ENCODE measurements at places on chromosomes 16 and 17.

DNA sequence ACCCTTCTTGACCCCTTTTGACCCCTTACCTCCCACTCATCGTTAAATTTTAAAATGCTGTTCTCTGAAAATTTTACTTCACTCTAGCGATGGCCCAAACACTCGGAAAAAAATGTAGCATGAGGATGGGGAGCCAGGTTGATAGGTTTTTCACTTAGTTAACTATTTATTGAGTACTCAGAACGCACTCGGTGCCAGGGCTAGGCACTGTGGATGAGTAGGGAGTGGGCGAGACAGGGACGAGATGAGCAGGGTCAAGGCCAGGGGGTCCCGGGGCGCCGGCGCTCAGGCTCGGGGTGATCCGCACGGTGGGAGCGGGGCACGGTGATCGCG lies 392 bp downstream of the ZSCAN32 start:
- DNase-seq, result no peak

GRCh38 chr17:28553000-28553505 lies 629 bp upstream of the UNC119 start:
- DNase-seq, result no peak

- no peak for DNase-seq
Observed at GRCh38 chr17:50765454-50766221, 1.7 kb downstream of the ANKRD40CL start.

- no peak for DNase-seq
Observed at GRCh38 chr16:10675861-10676260, 18.9 kb downstream of the TEKT5 start.

DNA sequence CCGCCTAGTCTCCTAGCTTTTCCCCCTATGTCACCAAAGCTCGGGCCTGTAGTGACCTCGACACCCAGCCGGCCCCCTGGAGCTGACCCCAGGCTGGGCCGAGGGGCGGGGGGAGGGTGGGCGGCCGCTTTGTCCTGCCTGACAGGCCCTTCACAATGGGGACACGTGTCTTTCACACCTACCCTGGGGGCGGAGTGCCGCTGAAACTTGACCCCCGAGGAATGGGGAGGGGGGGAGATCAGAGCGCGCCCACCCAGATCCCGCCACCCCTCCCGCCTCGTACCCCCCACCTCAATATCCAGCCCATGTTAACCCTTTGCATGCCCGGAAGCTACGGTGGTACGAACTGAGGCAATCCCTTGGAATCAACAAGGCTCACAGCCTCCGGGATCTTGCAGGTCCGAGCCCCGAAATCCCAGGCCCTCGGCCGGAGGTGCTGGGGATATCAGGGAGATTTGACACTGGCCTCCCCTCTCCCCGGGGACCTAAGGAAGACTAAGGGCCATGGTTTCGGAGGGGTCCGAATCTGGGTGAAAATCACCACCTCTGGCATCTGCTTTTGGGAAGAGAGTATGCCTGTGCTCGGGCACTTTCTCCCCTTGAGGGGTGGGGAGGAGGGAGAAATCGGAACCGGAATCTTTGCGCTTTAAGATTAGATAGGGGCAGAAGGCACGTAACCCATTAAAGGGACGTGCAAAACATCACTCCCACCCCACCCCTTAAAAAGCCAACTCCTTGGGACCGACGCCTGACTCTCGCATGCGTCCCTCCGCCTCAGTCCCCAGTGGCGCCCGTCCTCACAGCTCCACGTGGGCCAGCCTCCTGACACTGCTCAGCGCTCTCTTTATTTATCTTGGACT lies 2.6 kb downstream of the NOG start:
- no peak for DNase-seq

DNA sequence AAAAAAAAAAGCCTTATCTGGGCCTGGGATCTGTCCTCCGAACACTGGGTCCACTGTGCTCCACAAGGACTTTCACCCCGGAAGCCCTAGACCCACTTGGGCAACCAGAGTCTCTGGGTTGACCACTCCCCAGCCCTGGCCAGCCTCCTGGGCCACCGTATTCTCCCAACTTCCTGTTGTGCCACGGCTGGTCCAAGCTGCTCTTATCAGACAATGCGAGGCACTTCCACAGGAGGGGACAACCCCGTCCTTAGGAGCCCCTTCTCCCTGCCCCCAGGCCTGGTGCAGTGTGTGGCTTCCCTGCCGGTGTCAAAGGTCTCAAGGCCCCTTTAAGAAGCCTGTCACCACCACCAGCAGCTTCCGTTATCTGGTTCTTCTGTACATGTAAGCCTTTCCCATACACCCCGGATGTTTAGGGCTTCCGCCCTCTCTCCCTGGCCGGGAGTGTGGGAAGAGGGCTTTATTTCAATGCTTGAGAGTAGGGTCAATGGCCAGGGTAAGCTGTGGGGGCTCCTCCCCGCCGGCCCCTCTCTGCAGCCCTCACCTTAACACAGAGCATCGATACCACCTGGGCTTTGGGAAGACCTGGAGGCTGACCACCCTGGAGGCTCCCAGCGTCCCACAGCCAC lies 313.0 kb downstream of the SEC14L1 start:
- DNase-seq, result no peak

DNA sequence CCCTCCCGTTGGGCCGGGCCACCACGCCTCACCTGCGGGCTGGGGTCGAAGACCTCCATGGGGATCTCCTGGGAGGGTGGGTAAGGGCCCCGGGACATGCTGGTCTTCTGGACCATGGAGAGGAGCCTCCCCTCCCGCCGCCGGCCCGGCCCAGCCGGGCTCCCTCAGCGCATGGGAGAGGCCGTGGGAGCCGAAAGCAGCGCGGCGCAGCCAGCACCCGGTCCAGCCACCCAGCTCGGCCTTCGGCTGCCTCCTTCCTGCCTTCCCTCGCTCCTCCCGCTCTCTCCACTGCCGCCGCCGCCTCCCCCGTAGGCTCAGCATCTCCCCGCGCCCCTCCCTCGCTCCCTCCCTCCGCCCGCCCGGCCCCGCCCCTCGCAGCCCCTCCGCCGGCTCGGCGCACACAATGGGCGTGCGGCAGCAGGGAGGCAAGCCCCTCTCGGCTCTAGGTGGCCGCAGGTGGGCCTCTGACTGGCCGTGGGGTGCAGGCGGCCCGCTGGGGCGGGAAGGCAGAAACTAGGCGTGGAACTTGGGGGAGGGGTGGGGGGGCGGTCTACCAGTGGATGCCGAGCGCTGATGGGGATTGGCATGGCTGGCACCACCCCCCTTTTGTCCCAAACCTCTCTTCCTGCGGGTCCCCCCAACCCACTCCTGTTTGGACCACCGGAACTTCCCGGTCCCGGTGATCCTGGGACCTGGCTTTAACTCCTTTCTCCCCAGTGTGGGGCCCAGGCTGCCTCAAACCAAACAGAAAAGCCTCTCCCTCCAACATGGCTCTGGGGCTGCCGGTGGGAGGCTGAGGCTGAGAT lies at the start of gene CACNB1:
Gene CACNB1, minus strand, starts transcription at position 290 of the 806 bp plus-strand sequence. Its CDS starts 174 bp downstream, at position 116.
- DNase-seq, result peak; percentile 46

- DNase-seq, result no peak
Observed at GRCh38 chr16:57478396-57479204, 7.7 kb downstream of the DOK4 start.

GRCh38 chr17:67686241-67686640 lies 31.5 kb upstream of the NOL11 start:
- DNase-seq, result no peak

DNA sequence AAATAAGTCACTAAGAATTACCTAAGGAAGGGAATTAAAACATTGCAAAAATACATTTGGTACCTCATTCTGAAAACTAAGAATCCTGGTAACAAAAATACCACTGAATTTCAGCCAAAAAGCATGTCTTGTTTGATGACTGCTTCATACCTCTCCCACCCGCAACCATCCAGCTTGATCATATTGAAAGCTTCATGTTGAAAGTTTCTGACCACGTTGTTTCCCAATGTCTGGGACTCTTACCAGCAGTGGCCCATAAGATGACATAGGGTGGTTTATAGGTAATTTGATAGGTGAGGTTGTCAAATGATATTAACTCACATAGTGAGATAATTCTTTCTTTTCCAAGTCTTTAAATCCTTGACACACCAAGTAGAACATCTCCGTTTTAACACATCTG lies 139.3 kb downstream of the CDH11 start:
- no peak for DNase-seq

GRCh38 chr17:63402431-63403212 lies 43.5 kb downstream of the CYB561 start:
- DNase-seq, result no peak

DNA sequence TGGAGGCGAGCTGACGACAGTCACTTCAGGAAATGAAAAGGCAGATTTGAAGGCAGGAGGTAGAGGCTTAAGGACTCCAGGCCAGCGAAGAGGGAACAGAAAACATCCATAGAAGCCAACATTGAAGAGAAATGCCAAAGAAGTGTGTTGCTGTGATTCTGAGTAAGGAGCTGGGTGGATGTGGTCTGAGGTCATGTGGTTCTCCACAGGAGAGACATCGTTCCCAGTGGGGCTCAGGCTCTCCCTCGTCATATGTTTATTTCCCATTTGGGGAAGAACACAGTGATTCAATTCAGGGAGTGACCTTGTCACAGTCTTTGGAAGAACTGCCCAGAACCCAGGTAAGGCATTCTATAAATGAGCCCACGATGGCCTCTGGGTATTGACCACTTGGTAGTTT lies 6.6 kb upstream of the PMP22 start:
- no peak for DNase-seq

- DNase-seq, result no peak
Observed at GRCh38 chr17:13266606-13267005, 248.8 kb upstream of the ELAC2 start.

DNA sequence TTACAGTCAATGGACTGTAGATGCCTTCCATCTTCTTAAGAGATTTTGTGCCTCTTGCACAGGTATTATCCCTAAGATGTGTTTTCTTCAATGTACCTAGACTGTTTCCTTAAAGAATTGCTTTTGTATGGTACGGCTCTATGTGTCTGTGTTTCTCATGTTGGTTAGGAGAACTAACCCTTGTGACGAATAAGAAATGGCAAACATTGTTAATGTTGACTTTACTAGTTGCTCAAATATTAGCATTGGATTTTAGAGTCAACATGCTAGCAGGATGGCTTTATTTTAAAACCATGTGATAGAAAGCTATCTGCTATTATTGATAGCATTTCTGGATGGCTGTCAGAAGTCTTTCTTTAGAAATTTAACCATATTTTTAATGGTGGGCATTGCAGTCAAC lies 34.5 kb downstream of the WWOX start:
- no peak for DNase-seq

DNA sequence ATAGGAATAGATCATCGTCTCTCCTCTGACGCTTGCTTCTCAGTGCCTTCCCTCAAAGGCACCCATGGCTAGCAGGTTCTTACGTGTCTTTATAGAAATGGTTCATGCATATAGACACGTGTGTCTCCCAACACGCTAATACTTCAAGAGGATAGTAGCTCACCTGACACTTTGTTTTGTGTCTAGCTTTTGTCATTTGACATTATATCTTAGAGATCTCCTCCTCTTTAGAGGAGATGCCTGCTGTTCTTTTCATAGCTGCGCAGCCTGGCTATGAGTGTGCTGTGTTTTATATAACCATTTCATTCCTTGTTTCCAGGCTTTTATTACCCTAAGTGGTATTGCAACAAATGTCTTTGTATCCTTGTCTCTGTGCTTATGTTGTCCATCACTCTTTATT lies 411.7 kb downstream of the CPPED1 start:
- no peak for DNase-seq

DNA sequence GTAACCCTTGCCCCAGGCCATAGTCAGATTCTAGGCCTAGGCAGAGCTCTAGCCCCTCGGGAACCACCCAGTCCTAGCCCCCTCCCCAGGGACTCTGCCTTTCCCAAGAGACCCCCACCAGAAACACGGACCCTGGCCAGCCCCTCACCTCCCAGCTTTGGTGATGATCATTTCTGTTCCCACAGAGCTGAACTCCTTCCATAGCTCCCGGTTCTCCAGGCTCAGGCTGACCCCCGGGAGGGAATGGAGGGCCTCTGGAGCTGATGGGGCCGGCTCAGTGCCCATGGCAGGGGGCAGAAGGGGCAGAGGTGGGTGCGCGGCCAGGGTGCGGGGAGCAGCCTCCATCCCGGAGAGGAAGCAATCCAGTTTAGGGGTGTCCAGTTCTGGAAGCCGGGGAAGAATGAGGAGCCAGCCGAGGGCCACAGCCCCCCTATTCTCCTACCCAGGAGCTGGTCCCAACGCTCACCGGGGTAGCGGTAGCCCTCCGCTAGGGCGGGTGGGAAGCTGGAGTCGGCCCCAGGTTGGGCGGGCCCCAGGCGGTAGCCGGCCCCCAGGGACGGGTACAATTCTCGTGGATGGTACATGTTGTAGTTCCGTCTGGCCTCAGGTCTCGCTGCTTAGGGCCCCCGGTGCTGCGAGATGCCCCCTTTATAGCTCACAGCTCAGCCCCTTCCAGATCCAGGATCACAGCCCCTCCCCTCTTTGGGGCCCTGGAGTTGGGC lies 953 bp downstream of the TBX6 start:
- no peak for DNase-seq

- no peak for DNase-seq
Observed at GRCh38 chr17:65987988-65988387, 203.9 kb downstream of the CEP112 start.

- no peak for DNase-seq
Observed at GRCh38 chr17:37750768-37751475, 6.1 kb upstream of the HNF1B start.

DNA sequence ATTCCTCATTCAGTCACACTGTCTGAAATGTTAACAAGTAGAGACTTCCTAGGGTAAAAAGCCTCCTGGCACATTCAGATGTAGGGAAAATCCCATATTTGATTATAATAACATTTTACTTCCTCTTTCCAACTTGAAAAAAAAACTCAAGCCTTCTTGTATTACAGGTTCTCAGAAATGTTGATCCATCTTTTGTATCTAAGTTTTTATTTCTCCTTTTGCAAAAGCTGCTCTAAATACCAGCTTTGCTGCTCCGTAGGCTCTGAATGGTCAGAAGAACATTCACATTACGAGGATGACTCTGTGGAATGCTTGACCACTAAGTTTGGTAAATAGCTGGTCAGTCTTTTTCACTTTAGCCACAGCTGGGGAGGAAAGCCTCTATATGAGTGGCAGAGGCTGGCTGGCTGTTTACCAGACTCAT lies 13.2 kb upstream of the HEATR6 start:
- DNase-seq, result no peak

- no peak for DNase-seq
Observed at GRCh38 chr17:19021622-19022083, 17.1 kb upstream of the FAM83G start.

GRCh38 chr17:60846175-60846574 lies 168.5 kb downstream of the BCAS3 start:
- no peak for DNase-seq

GRCh38 chr16:80123189-80123588 lies 417.6 kb upstream of the DYNLRB2 start:
- no peak for DNase-seq

GRCh38 chr16:569445-570254 lies at the start of gene PIGQ:
Gene PIGQ (plus strand): TSS chr16:569968. CDS start chr16:574075, 4,107 bp downstream.
- DNase-seq, result no peak

DNA sequence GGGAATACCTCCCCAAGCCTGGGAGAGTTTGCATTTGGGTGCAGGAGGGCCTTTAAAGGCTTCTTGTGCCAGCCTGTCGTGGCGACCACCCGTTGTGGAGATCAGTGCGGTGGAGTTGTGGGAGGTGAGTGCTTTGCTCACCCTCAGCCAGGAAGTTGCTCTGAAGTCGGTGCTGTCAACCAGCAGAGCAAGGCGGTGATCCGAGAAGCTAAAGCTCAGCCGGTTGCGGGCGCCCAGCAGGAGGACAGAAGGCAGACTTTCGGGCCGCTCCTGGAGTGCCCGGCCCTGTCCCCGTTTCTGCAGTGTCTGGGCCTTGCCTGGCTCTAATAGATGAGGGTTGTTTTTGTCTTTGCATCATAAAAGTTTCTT lies 1.4 kb downstream of the UBE2I start:
- DNase-seq, result no peak
